ENCODE measurements at places on chromosomes 7 and 10.

DNA sequence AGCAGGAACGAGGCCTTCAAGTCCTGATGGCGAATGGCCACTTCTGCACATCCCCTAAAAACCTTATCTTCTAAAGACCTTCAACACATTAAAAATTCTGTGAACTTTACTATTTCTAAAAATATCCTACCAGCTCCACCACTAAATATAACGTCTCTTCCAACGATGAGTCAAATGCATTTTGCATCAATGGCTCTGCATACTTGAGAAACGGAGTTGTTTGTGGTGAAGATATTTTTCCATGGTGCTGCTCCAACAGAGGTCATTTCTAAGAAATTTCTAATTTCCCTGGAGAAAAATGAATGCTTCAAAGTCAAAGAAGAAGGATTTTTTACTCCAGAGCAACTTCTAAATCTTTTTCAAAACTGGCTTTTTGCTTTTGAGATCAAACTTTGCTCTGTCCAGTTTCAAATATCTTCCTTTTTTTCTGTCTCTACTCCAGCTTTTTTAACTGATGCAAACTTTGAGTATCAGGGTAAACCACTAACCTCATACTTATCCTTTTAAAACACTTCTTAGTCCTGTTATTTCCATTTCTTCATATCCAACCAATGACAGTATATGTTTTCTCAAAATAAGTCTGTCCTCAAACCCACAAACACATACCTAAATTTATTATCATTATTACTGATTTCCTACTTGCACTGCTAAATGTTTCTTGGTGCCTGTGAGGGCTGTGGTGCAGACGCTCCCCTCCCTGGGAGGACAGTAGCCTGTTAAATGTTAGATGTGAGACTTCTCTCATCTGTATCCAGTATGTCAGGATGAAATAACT, 258.1 kb downstream of the KLF6 start:
- no peak for DNase-seq

GRCh38 chr10:75334720-75335119, 66.8 kb downstream of the ZNF503 start:
- no peak for DNase-seq

- no peak for DNase-seq
Observed at GRCh38 chr10:60905580-60905979, 38.4 kb downstream of the RHOBTB1 start.

GRCh38 chr7:77386165-77386822, 29.9 kb downstream of the GSAP start:
- no peak for DNase-seq

DNA sequence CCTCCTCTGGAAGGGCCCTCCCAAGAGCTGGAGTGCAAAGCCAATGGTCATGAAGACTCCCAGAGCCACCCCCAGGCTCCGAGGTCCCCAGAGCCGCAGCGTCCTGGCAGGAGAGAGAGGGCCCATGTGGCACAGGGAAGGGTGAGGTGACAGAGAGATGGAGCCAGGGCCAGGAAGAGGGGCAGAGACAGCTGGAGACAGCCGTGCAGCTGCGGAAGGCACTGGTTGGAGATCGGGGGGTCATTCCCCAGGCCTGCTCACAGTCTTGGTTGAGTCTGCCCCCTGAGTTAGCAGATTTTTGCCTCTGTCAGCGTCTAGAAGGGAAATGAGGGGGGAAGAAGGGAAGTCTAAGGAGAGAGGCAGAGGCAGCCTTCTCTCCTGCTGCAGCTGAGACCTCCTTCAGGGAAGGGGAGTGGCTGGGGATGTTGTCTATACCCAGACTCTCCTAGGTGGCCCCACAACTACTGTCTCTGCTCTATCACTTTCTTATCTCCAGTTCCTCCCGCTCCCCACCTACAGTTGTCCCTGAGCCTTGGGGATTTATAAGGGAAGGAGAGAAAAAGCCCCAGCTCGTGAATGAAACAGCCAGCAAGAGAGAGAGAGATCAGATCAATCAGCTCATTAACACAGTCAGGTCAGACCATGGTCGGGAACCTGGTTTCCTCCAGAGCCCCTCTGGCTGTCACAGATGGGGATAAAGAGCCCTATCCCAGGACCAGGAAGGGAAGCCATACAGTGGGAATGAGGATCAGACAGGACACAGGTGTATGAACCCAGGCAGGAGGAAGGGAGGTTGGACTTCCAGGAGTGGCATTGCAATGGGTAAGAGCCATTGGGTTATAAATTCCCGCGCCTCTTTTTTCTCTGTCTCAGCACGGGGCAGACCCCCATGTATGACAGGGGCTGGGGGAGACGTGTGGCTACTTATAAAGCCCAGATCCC, 1.2 kb downstream of the GAL3ST4 start:
- no peak for DNase-seq

DNA sequence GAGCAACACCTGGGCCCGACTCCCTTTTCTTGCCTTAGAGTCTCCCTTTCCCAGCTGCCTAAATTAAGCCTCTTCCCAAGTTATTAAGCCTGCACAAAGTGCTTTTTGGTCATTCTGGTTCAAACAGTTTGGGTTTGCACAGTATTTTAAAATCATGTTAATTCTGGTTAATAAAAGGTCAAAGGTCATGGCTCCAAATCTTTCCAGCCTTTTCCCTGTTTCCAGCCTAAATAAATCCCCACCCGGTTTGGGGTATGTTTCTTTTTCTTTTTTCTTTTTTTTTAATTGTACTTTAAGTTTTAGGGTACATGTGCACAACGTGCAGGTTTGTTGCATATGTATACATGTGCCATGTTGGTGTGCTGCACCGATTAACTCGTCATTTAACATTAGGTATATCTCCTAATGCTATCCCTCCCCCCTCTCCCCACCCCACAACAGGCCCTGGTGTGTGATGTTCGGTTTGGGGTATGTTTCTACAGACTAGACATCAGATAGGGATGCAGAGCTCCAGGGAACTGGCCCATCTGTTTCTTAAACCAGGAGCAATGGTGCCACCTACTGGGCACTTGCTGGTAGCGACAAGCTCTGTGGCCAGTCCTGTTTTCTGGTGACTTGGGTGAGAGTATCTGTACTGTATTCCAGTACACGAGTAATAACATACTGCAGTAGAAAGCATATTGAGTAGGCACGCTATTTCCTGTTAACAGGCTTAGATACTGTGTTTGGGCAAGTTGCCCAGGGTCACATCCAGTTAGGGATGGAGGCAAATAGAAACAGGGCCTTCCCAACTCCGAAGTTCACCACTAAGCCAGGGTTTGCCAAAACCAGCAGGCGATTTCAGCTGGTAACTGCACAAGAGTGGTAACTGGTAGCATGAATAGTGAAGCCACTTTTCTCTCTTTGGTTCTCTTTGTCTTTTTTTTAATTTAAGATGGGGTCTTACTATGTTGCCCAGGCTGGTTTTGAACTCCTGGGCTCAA, 60.6 kb upstream of the TRIM8 start:
- DNase-seq = peak; percentile 89

Data from hypothalamus (tissue), 51 donors.